Astrocyte (in vitro differentiated cells and primary cell): ENCODE measurements at places on chromosomes 1 and 21.

DNA sequence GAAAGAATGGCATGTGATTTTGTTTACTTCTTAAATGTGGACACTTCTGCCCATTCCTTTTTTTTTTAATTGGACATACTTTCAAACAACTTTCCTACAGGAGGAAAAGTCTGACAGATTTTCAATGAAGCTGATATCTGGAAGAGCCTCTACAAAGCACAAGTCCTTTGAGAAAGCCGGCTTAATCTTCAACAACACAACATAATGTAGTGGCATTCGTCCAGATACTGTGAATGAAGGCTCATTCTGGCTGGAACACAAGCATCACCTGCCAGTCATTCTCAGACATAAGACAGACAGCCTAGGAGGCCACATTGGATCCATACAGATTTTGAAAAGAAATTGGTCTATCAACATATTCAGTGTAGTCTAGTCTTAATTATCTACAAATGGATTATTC lies 4.9 kb downstream of the OTUD7B start:
- DNase-seq: no peak

DNA sequence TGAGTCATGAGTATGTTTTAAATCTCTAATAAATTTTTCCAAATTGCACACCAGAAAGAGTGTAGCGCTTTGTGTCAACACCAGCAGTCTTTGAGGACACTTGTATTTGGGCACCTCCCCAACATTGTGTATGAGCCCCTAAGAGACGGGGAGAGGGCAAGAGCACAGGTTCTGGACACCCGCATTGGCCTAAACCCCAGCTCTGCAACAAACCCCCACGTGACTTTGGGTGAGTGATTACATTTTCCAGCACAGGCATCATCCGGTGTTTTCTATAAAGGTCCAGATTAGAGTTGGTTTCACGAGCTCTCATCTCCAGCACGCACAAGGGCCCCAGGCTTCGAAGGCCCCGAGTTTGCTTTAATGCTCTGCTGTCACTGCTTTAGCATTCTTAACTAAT lies 66.3 kb upstream of the SLC45A1 start:
- no peak for DNase-seq

DNA sequence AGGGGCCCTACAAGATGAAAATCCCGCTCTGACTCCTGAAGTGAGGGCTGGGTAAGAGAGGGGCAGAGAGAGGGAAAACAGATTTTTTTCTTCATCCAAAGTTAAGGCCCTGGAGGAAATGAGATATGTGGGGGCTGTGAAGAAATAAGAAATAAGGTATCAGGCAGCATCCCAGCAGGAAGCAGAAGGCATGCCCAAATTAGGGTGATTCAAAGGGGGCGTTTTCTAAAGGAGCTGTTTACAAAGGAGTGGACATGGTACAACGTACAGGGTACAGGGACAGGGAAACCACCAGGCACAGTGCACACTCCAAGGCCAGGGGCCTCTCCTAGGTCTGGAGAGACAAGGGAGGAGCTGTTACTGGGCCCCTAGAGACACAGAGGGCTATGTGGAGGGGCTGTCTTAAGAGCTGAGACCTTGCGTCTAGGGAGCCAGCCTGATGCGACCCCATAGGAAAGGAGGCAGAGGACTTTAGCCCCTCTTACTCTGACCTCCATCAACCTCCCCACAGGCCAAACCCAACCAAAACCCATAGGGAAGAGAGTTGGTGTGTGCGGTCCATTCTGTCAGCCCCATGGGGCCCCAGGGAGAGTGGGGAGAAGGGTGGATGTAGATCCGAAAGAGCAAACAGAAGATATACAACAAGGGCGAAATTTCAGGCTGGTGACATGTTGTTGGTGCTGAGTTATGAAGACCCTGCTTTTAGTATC lies 38.6 kb downstream of the STYXL2 start:
- DNase-seq: no peak

DNA sequence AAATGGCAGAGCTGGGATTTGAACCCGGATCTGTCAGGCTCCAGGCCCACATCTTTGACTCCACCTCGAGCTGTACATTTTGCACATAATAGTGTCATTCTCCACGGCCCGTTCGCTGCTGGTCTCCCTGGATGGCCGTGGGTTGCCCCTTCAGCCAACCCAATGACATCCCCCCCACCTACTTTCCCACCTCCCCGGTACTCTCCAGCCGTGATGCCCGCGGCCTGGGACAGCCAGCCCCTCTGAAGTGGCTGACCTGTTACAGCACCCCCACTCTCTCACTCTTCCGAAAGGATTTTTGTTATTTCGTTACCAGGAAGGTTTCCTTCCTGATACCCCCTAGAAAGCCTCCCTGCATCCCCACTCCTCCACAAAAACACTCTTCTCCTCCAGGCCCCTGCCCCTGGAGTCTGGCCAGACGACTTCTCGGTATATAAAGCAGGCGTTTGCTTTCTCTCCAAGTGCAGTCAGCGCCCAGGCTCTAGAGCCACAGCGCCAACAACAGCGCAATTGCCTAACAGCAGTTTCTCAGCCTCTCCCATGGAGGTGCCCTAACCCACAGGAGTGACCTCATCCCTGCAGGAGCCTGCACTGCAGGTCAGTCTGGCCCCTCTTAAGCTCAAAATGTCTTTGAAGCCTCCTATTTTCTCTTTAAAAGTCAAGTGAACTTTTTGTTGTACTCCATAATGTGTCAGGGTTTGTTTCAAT lies 14.5 kb upstream of the GJB5 start:
- DNase-seq: no peak

- DNase-seq: no peak
Observed at GRCh38 chr1:205563927-205564441, 59.5 kb downstream of the CDK18 start.

GRCh38 chr21:45236481-45236880 lies 51.2 kb downstream of the POFUT2 start:
- DNase-seq: no peak

GRCh38 chr1:210653771-210654170 lies 325.1 kb downstream of the HHAT start:
- peak; percentile 10 for DNase-seq

DNA sequence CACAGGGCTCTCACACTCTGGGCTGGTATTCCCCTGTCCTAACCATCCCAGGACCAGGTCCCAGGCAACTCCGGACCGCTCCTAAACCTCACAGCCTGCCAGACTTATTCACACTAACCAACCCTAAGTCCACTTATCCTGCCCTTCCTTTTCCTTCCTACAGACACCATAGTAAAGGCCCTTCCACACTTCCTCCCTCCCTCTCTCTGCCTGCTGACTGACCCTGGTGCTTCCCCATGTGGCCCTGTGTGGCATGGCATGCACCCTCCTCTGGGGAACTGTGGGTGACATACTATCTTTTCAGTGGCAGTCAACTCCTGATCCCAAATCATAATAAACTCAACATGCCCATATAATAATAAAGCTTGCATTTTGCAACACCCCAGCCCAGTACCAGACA lies 155.1 kb upstream of the DNAH14 start:
- no peak for DNase-seq

DNA sequence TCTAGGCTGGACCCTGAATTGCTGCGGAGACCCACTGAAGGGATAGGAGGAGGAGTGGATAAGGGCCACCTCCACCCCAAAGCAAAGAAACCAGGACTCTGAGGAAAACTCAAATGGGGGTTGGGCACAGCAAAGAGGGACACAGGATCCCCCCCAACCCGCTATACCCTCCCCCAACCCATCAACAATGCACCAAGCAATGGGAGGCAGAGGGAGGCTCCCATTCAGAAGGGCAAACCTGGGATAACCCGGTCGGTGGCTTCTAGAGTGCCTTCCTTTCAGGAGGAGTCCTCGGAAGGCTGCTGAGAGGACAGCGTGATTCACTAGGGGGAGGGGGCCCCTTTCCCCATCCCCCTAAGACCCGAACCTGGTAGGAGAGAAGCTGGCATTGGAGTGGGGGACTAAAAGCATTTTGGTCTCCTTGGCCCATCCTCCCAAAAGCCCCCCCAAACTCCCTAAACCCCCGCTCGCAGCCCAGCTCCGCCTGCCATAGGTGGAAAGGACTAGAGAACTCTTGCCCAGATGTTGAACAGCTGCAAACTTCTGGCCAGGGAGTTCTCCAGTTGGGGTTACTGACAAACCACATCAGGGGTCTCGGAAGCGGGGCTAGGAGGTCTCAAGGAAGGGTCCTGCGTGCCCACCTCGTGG lies 1.3 kb downstream of the MEF2D start:
- no peak for DNase-seq

DNA sequence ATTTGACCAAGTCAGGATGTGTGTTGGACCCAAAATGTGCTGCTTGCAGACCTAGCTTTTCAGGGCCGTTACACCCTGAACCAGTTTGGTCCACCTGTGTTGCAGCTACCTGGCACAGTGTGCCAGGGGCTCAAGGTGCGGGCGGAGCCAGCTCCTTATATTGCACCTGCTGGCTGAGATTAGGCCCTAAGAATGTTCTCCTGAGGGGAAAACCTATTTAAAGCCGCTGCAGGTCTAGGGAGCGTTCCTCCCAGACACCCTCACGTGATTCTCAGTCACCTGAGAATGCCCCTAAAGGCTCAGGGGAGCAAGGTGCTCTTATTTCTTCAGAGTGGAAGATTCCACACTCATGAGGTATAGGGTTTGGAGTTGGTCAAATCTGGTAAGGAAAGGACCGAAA lies 12.0 kb downstream of the GSTM3 start:
- no peak for DNase-seq

DNA sequence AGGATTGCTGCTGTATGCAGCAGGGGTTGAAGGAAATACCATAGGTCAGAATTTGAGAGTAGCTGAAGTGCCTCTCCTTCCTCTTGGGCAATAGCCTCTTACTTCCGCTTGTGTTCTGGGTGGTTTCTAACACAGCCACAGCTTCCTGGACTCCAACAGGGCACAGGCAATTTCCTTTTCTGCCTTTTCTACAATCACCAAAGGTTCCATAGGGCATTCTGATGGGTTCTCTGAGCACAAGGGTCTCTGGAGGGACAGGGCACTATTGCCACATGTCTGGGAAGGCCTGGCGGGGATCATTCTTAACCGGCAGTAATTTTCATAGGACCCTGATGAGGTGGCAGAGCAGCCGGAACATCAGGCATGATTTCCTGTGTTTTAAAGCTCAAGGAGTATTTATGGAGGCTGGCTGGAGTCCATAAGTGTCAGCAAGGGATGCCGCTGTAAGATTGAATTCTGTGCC lies 5.5 kb upstream of the AGTRAP start:
- no peak for DNase-seq

- peak; percentile 60 for DNase-seq
Observed at GRCh38 chr1:230231774-230232145, 164.7 kb downstream of the GALNT2 start.

DNA sequence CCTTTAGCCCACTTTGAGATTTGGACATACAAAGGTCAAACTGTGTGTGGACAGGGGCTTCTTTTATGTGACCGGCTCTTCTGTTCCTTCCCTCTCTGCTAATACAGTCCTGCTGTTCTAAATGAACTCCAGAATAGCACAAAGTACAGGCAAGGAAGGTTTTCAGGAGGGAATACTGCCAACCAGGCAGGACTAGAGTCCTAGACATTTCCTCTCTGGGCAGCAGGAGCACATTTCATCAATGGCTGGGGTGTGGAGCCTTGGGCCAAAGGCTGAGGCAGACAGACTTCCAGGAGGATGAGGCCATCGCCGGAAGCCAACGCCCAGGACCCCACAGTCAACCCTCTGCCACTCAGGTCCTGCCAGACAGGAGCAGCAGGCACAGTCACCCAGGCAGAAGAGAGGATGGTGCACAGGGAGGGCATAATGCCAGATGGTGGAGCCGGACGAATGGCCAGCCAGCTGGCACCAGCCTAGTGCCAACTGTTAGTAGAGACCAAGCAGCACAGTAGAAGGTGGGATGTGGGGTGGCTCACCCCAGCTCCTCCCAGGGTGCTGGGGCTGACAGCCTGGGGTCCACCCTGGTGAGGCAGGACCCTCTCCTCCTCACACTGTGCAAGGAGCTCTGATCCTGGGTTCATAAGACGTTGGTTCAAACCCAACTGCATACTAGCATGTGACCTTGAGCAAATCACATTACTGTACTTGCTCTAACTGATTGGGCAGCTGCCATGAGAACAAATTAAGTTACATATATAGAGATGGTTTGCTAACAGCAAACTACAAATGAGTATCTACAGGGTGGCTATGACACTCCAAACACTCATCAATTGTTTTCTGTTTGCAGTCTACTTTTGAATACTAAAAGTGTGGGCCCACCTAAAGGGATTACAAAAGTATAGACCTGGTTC lies 410.7 kb downstream of the SIPA1L2 start:
- DNase-seq: no peak

DNA sequence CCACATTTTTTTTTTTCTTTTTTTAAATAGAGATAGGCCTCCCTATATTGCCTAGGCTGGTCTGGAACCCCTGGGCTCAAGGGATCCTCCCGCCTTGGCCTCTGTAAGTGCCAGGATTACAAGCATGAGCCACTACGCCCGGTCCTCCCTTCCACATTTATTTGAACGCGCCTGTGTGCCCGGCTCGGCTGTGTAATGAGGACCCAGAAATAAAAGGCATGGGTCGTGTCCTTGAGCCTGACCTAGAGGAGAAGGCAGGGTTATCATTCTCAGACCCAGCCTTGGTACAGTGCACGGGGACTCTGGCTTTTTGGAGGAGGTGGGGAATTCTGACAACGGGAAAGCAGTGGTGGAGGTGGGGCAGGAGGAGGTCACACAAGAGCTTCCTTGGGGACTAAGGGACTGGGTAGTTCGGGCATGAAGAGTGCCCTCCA lies 841 bp downstream of the CENPF start:
- DNase-seq: no peak

DNA sequence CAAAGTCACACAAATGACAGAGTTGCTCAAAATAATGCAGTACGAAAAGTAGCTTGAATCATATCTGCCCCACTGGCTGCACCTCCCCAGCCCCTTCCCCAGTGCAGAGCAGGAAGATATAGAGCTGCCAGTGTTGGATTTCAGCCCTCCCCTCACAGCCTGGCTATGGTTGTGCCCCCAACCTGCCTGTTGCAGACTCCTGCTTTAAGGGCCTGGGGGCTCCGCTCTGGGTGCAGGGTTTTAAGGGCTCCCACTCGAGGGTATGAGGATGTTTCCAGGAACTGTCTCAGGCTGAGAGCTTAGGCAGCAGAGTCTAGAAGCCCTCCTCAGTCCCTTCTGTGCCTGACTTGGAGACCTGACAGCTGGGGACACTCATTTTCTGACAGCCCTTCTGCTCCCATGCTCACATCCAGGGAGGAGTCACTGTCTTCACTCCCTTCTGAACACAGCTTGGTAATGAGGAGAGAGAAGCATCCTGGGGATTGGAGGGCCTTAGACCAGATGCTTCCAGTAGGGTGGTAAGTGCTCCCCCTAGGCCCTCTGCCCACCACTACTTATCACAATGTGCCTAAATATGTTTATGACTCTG lies 4.6 kb downstream of the S100A9 start:
- no peak for DNase-seq
